ENCODE measurements at places on chromosomes 5 and 9.

DNA sequence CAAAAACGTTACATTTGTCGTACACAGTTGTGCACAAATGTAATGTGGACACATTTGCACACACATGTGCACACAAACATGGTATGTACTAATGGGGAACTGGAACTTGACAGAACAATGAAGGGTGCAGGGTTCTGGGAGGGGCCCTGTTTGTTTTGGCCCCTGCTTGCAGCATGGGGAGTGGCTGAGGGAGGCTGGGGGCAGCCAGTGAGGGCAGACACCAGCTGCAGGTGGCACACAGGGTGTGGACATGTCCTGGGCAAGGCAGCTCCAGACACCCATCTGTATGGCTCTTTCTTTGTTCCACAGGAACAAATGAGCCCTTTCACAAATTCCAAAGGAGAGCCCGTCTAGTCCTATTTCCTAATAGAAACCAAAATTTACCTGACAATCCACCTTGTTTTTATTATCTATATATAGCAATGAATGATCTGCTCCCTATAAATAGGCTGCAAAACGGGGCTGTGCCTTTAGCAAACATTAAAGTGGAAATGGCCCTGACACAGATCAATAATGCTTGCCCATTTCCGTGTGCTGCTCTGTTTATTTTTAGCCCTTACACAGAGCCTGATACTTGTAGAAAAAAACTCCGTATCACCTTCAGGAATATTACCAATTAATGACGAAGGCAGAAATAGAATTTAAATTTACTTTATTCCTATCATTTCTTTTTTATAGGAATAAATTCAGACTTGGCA, 26.4 kb downstream of the MARCHF3 start:
- DNase-seq = no peak

- DNase-seq = no peak
Measured at GRCh38 chr5:74974451-74975091, 77.8 kb downstream of the GCNT4 start.

GRCh38 chr9:35341585-35341984, 148.3 kb upstream of the RUSC2 start:
- peak; percentile 49 for DNase-seq

DNA sequence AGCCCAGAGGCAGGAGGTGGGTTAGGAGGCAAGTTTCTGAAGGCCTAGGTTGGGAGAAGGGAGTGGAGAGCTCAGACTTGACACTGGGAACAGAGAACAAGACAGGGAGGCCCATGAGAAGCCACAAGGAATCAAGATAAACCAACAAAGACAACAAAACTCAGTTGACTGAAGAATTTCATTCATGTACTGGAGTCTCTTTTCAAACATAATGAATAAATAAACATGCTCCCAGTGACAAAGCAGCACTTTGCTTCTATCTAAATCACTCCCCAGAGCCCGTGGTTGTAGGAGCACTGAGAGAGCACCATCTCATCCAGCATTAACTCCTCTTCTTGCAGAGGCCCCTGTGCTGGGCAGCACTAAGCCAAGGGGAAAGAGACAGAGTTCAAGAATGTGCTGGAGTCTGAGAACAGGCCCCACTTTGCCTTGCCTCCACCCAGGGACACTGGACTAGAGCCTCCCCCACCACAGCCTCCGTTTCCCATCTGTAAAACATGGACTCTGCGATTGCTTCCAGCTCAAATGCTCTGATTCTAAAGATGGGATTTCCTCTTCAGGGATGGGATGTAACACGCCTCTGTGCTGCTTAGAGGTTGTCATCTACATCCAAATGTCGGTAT, 282.0 kb downstream of the SPOCK1 start:
- DNase-seq = no peak
